Skeletal muscle cell (primary cell): ENCODE measurements at places on chromosomes 11 and 22.

DNA sequence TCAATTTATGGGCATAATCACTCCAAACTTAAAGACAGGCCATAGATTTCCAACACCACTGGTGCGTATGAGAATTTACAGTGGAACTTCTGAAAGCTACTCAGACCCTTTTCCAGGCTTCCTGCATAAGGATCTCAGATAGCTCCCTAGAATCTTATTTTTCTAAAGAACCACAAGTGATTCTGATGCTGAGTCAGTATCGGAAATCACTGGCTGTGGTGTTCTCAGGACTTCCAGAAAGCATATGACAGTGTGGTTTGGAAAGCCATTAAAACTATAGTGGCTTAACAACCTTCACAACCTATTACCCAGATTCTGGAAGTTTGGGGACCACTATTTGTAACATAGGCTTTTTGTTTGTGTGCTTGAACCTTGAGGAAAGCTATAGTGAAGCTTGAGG is 756.0 kb downstream of the DLG2 start:
- DNase-seq = no peak

DNA sequence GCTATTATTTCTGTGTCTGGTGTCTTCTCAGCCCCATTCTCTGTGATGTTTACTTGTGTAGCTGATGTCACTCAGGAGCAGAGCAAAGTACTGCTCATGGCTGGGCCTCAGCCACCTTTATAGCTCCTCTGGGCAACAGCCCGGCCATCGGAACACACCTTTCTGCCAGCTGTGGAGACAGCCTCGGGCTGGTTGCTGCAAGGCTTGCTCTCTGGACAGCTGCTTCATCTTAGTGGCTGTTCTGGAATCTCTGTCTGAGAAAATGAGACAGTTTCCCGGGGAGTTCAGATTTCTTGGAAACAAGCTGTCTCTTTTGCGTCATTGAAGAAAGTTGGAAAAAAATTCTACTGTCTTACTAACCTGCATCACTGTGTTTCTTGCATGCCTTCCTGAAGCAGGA is 20.0 kb downstream of the THY1 start:
- no peak for DNase-seq

DNA sequence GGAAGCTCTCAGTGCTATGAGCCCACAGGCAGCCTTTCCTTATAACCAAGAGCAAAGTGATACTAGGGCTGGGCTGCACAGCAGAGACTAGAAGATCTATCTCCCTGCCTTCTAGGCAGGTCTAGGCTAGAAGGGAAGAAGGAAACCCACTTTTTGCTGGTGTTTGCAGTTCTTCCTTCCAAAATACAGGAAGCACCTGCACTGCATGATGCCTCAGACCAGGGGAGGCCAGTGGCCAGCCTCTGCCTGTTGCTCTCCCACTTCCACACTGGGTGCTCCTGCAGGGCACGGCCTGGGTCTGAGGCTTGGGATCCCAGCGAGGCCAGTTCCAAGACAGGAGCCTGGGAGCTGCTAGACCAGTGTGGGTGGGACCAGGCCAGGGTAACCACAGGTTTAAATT is 6.0 kb upstream of the UCP3 start:
- no peak for DNase-seq

GRCh38 chr22:43921370-43921769 is 2.2 kb upstream of the PNPLA3 start:
- peak; percentile 26 for DNase-seq

DNA sequence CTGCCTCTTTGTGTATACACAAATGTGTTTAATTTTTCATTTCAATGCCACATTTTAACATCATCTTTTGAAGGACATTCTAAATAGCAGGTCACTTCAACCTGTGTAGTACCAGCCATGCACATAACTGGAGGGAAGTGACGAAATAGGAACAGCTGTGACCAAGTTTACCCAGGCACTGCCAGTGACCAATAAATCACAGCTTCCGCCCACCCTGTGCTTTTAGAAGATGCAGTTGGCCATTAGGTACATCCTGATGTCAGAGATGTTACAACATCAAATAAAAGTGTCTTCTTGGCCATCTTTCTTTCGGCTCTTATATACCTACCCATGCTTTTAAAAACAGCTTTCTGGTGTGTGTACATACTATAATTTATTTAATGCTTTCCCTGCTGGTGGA is 7.8 kb downstream of the LDLRAD3 start:
- no peak for DNase-seq

DNA sequence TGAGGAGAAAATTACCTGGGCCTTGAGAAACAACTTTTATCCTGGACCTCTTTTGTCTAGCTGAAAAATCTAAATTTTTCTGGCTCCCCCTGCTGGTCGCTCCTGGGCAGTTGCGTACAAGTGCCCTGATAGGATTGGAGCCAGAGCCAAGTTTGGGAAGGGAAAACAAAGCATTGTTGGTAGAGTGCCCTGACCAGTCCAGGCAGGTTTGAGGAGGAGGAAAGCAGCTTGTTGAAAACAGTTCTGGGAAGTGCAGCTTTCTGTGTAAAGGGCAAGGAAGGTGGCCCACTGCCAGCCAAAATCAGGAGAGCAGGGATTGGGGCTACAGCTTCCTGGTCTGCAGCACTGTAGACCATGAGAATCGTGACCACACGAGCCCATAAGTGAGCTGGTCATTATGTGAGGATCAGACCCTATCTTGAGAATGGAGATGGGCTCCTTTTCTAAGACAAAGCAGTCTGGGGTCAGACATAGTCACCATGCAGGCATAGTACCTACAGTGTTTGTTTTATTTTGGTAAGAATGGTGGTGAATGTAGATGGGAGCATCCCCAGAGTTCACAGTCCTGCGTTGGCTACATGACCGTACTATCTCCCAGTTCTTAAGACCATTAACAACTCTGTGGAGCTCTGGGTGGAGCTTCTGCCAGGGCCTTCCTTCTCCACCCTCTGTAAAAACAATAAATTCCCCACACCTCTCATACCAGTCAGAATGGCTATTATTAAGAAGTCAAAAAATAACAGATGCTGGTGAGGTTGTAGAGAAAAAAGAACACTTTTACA is 21.3 kb upstream of the PIK3IP1 start:
- DNase-seq = no peak

- no peak for DNase-seq
Measured at GRCh38 chr22:33324228-33324627, 266.0 kb upstream of the SYN3 start.
